ENCODE measurements at places on chromosomes 4 and X.

DNA sequence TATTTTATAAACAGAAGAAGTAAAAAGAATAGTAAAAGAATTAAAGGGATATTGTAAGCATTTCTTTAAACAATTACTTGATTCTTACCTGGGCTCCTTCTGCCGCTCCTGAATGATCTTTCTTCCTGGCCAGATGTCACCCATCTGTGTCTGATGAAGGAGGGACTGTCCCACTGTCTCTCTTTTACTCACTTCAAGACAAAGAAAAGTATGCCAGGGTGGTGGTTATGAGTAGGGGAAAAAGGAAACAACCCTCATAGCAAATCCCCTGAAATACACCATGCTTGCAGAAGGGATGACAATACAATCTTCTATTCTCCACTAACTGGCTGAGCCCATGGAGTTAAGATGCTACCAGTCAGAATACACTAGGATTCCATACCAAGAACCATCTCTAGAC is 31.1 kb downstream of the SYTL4 start:
- DNase-seq: no peak

- DNase-seq: no peak
Measured at GRCh38 chrX:33132569-33132968, 78.8 kb downstream of the DMD start.

- no peak for DNase-seq
Measured at GRCh38 chr4:70577220-70577927, 14.7 kb upstream of the AMBN start.

DNA sequence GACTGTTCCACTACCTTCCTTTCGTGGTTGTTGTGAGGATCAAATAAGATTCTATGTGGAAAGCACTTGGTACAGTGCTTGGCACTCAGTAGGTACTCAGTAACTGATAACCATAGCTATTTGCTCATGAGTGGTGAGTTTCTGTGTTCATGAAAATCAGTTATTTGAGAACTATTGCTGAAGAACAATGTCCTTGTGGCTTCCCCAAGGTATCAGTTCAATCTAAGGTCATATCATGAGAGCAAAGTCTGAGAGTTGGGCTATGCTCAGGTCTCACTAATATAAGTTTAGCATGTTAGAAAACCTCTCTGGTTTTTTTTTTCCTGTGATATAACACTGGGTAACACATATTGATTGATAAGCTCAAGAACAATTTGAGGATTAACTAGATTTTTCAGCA is 147.8 kb downstream of the GRIA3 start:
- DNase-seq: no peak

- DNase-seq: no peak
Measured at GRCh38 chr4:54365691-54366090, 136.6 kb downstream of the PDGFRA start.

DNA sequence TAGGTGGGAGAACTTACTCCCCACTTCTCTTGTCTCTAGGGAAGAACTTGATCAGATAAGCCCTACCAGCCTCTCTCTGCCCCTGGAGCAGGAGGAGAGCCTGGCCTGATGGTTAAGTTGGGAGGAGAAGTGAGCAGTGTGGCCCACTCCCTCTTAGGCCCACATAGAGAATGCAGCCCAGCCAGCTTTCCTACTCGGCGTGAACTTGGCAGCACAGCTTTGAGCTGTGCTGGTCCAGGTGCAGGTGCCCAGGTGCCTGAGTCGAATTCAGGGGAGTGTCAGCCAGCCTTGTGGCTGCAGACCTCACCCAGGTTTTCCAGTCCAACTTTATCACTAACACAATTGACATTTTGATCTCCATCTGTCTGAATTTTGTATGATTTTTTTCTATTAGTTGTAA is 77.6 kb upstream of the PAQR3 start:
- no peak for DNase-seq

DNA sequence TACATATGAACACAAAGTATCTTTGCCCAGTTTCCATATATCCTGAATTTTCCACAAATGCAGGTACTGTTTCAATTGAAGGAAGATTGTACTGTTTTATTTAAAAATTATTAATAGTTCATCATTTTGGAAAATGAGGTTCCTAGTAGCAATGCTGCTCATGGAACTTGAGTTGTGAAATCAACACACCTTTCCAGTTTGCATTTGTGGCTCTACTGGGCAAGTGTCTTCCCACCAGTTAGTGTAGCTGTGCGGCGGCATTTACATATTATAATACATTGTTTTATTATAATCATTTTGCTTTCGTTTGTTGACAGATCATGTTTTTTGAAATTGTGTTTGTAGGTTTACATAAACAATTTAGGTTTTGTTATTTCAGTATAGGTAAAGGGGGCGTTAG is 2.0 kb upstream of the DDX3X start:
- no peak for DNase-seq

- DNase-seq: no peak
Measured at GRCh38 chrX:15607067-15607466, 6.3 kb upstream of the ACE2 start.
